Activated naive CD8-positive, alpha-beta T cell treated with anti-CD3 and anti-CD28 coated beads for 36 hours (primary cell): ENCODE measurements at places on chromosomes 11 and 22.

GRCh38 chr11:37184326-37184725 lies 586.3 kb upstream of the RAG2 start:
- DNase-seq = no peak

GRCh38 chr22:24507716-24508115 lies 12.6 kb downstream of the UPB1 start:
- no peak for DNase-seq

- DNase-seq = no peak
Observed at GRCh38 chr11:7677796-7678201, 4.5 kb upstream of the CYB5R2 start.

GRCh38 chr22:44098021-44098739 lies 74.1 kb downstream of the PARVB start:
- no peak for DNase-seq

DNA sequence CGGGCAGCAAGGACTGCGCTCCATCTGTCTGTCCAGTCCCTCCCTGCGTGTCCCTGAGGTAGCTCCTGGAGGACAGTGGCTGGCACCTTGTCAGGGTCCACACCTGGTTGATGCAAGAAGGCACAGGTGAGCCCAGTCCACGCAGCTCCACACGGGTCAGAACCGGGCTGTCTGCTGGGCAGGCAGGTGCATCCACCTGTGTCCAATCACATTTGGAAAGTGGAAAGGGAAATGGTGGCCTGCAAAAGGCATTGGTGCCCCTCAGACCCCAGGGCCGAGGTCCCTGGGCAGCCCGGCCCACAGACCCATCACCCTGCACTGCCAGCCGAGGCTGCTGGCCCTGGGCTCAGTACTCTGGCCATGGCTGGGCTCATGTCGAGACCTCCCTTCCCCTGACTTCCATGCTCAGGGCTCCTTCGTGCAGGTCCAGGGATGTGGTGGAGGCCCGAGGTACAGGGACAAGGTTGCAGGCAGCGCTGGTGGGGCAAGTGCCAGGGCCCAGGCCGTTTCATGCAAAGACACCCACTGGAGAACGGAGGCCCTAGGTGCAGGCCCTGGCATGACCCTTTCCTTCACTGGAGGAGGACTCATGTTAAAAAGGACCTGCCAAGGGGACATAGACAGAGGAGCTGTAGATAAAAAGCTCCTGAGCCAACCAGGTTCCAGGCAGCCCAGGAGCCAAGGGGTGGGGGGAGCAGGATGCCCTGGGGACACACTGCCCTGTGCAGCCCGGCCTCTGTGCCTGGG lies 38.9 kb upstream of the TH start:
- no peak for DNase-seq

DNA sequence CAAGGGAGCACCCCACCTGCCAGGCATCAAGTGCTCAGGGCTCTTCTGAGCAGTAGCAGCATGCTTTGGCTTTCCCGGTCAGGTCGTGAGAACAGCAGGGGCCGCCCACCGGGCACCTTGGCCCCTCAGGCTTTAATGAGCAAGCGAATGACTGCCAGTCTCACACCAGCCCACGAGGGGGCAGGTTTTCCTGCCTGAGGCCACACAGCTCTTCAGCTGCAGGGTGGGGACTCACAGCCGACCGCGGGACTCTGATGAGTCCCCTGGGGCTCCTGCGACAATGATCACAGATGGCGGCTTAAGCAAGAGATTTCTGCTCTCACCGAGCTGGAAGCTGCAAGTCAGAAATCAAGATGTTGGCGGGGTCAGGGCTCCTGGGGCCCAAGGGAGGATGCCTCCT lies 14.3 kb upstream of the FGF19 start:
- DNase-seq = peak; percentile 42

DNA sequence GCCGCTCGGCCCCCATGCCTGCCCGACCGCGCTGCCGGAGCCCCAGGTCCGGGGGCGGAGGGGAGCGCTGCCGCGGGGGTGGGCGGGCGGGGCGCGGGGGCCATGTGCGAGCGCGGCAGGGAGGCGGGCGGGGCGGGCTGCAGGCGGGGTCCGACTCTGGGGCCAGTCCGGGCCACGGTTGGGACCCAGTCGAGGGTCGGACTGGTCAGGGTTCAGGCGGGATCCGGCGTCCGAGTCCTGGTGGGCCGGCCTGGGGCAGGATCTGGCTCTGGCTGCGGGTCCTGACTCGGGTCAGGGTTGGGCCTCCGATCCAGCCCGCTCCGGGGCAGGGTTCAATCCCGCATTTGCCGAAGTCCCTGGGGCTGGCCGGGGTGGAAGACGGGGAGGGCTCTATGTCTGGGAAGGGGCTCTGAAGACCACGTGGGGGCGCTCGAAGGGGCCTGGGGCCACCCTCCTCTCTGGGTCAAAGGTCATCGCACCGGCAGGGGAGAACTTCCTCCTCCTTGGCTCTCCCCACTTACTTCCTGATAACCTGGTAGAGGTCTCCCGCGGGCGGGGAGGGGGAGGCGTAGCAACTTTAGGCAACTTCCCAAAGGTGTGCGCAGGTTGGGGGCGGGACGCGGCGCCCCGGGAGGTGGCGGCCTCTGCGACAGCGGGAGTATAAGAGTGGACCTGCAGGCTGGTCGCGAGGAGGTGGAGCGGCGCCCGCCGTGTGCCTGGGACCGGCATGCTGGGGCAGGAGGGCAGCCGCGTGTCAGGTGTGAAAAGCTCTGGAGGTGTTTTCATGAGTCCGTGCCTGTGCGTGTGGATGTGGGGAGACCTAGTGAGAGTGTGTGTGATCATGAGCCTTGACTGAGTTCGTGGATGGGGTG lies 603 bp downstream of the ESRRA start:
- DNase-seq = peak; percentile 76
